Glutamatergic neuron (in vitro differentiated cells): ENCODE measurements at places on chromosomes 2 and 18.

DNA sequence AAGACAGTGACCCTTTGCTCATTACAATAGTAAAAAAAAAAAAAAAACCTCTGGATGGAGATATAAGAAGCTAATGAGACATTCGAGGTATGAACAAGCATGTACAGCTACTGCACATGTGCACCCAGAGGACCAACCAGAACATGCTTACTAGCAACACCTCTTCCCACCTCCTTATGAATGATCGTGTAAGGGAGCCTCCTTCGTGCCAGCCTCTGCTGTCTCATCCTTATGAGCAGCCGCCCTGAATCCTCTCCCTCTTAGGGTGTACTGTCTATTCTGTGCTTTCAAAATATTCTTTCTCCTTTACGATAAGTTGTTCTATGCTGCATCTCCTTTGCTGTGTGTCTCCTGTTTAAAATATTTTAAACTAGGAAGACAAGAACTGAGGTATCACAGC lies 91.4 kb upstream of the ACSL3 start:
- no peak for DNase-seq

DNA sequence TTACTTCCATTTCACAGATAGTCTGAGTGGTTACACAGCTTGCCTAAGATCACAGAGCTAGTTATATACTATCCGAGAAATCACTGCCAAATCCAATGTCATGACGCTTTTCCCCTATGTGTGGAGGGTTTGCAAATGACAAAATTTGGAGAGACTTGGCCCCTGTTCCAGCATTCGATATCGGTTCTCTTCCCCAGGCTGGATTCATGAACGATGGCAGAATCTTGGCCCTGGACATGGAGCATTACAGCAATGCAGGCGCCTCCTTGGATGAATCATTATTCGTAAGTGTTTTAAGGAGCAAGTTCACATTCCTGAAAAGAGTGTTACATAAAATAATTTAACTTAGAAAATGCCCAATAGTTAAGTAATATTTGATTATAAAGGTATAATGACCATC lies 55.1 kb downstream of the AOX1 start:
- no peak for DNase-seq

DNA sequence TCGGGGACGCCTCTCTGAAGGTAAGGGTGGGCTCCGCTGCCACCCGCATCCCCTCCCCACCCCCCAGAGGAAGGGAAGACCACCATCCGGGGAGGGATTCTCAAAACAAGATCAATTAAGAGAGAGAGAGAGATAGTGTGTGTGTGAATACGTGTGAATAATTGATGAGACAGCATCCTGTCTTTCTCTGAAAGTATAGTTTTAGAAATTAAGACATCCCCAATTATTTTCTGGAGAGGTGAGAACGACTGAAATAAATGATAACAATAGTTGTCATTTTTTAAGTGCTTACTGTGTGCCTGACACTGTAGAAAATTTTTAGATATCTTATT lies 751 bp downstream of the IL18R1 start:
- no peak for DNase-seq

GRCh38 chr2:11027195-11027594 lies 115.5 kb downstream of the KCNF1 start:
- no peak for DNase-seq

DNA sequence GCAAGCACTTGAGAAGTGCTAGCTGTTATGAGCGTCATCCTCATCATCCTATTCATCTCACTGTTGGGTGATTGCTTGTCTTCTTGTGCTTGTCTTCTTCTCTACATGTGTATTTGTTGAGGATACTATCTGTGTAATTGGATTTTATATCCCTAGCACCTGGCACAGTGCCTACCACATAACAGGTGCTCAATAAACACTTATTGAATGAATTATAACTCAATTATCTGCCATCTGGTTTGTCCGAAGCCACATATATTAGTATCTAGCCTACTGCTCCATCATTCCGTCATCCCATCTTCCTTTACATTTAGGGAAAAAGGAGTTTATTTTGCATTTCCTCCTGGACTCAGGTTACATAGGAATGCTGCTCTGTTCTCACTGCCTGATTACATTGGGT lies 330.4 kb upstream of the ETAA1 start:
- DNase-seq: no peak

DNA sequence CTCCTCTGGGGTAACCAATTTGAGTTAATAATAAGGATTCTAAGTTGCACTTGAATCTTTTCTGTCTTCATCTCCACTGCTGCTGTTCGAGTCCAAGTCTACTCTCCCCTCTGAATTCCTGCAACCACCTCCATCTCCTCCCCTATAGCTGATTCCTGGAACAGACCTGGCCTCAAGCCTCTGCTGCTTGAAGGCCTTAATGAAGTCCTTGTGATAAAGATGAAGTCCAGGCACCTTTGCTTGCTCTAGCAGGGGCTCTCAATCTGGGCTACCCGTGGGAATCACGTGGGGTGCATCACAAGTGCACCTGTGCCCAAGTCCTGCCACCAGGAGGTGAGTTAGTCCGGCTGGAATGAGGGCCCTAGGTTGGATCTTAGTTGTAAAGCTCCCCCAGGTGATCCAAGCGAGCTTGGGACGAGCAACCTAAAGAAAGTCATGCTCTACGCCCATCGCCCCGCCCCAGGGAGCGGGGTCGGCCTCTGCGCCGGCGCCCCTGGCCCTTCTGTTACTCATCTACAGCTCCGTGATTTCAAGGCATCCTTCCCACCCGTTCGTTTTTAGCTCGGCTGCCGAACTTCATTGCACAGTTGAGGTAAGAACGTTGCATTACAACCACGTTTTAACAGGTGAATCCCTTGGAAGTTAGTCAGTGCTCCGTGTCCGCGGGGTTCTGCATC lies 905 bp upstream of the IAH1 start:
- DNase-seq: peak; percentile 42

DNA sequence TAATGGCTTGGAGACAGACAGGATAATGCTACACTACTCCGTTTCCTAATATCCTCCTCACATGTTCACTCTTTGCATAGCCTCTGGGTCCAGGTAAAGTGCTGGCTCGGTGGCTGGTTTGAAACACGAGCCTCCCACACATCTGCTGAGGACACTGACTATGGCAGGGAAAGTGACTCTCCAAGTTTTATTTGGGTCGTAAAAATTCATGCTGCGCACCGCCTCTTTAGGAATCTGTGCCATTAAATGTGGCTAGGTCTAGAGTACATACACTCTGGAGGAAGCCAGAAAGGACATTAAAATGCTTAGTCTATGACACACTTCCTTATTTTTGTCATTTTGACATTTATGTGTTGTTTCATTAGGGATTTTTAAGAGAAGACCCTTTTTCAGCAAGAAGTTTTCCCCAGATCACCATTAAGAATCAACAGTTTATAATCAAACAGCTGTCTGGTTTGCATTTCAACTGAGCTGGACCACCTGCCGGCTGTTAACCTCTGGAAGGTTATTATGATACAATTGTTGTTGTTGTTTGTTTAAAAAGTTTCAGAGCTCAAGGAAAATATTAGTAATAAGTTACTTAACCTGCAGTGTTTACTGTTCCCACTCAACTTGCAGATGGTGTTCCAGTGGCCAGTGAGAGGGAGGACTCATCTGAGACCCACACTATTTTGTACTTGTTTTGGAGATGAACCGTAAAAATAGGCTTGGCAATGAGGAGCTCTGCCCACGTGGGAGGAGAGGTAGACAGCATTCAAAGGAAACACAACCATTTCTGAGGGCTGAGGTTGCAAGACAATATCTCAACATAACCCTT lies 443.3 kb upstream of the MEIS1 start:
- no peak for DNase-seq

- DNase-seq: no peak
These were observed 98.9 kb downstream of the CCDC148 start for GRCh38 chr2:158357699-158358098.

GRCh38 chr2:237097911-237098702 lies 12.4 kb downstream of the COPS8 start:
- DNase-seq: no peak

DNA sequence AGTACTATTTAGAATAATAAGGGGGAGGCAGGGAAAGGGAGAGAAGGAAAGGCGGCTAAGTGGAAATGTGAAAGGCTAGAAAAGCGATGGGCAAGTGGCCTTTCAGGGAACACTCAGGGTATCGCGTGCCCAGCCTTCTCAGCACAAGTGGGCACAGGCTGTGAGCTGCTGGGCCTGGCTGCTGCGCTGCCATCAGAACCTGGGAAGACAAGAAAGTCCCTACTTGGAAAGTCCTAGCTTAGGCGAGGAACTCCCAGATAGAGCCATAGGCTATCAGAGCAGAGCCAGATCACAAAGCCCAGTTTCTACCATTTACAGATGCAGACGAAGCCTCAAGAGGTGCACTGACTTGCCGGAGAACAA lies 9.8 kb upstream of the FZD7 start:
- no peak for DNase-seq

DNA sequence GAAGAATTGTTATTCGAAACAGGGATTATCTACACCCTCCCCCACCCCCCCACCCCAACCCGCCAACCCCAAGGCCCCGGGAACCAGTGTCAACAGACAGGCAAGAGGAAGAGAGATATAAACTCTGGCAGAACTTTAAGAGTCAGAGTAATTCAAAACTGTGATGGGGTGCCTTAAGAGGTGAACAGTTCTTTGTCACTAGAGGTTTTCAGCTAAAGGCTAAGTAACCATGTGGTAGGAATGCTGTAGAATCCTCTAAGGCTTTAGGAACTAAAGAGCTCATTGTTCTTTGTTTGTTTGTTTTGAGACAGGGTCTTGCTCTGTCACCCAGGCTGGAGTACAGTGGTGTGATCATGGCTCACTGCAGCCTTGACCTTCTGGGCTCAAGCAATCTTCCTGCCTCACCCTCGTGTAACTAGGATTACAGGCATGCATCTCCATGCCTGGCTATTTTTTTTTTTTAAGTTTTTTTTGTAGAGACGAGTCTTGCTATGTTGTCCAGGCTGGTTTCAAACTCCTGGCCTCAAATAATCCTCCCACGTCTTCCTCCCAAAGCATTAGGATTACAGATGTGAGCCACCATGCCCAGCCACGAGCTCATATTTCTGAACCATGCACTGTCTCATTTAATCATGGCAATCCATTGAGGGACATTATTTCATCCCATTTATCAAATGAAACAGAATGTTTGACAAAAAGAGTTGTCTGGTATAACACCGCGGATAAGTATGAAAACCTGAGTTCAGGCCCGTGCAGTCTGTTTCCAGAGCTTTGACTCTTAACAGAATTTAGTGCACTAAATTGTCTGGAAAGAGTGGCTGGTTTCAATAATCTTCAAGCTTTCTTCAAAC lies 20.8 kb upstream of the TMEM17 start:
- DNase-seq: no peak

DNA sequence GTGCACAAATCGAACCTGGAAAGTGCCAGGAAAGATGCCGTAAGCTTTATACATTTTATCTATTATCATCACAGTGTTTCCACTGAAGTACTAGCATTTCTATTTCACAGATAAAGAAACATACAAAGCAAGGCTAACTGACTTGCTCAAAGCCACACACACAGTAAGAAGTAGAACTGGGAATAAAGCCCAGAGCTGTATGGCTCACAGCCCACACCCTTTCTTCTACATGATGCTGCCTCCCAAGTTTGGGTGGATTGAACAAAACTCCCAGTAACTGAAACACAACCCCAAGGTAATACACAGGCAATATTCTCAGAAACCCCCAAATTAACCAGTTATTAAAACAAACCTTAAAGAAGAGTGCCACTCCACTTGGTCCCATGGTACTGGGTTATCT lies 11.2 kb downstream of the SAP130 start:
- DNase-seq: no peak

- no peak for DNase-seq
These were observed 112.3 kb downstream of the COLEC12 start for GRCh38 chr18:388200-388599.

- no peak for DNase-seq
These were observed 212.4 kb upstream of the HNRNPA3 start for GRCh38 chr2:177000061-177000714.

DNA sequence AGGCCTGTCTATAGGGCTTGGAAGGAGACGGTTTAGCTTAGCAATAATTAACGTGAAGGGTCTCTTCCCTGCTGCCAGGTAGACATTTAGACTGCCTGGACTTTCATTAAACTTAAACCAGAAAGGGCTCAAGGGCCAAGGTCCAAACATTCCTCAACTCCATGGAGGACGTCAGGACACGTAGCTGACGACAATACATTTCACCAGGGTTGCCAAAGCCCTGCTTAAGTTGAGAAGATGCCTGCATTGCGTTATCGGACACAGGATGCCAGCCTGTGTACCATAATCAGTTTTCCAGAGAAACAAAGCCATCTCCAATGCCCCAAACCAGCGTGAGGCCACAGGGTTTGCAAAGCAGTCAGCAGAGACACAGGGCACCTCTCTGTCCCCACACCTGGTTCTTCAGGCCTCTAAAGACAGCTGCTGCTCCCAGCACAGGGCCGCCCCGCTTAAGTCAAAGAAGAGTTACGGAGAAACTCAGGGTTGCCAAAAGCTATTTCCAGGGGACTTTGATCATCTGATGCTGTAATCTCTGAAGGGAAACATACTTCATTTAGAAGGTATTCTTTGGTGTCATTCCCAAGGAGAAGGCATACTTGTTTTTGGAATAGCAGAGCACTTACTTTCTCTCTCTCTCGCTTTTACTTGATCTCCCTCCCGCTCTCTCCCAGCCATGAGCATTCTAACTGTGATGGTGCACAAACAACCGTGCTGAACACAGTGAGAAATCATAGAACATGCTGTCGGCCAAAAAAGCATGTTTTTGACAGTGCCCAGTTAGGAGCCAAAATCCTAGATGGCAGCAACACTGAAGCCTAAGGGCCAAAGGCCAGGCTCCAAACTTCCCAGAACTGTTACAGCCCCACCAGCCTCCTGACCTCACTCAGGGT lies 46.0 kb downstream of the TTC32 start:
- DNase-seq: no peak

GRCh38 chr2:54373855-54374254 lies 82.3 kb upstream of the SPTBN1 start:
- DNase-seq: no peak

GRCh38 chr2:225993430-225993829 lies 593.9 kb downstream of the NYAP2 start:
- DNase-seq: no peak

DNA sequence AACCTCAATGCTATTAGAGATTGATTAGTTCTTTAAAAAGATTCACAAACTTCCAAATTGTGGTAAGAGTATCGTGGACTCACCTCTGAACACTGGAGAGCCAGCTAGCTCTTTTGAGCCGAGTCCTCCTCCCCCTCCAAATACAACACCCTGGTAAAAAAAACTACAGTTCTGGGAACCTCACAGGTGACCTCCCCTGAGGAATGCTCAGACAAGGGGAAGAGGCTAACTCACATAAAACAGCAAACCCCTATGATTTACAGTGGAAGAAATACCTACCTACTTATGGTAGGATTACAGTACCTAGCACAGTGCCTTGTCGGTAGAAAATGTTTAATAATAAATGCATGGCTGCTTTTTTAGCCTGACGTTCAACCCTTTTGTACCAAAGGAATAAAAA lies 8.4 kb downstream of the ZNF24 start:
- DNase-seq: no peak

DNA sequence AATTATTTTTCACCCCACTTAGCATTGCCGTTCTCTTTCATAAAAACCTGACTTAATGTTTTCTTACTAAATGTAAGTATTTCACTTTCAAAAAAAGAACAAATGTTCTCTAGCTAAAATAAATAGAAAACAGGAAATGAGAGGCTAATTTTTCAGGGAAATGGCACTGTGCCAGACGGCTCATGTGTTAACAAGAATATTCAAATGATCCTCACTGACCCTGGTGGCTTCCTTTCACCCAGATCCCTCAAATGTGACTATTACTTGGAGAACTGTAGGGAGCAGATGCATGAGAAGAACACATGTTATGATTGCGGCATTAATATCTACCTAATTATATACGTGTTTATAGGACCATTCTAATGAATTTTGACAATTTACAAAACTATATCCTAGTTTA lies 827.7 kb downstream of the SOCS6 start:
- DNase-seq: no peak

GRCh38 chr2:134455426-134455825 lies 201.6 kb downstream of the MGAT5 start:
- no peak for DNase-seq
